Sciatic nerve (tissue), 2 donors: ENCODE measurements at places on chromosomes 13 and 19. TPM values are rescaled to one million over a fixed set of nuclear protein-coding genes. Genes with fewer than 3 reads are reported as not detected.

OR10H4 gene
- total RNA-seq = not detected

PLIN5 gene
- 17.1 TPM for total RNA-seq

PARP4 gene
- total RNA-seq = 49.0 TPM

C1QTNF9B gene
- total RNA-seq = 3.0 TPM

PEG3 gene
- 14.4 TPM for total RNA-seq

RAP2A gene
- total RNA-seq = 75.5 TPM

CC2D1A gene
- 45.3 TPM for total RNA-seq

DCLK1 gene
- 55.5 TPM for total RNA-seq

KCTD4 gene
- total RNA-seq = 26.3 TPM

SELENOV gene
- total RNA-seq = not detected
